ENCODE measurements at places on chromosomes 3 and 15. TPM values are rescaled to one million over a fixed set of nuclear protein-coding genes. Genes with fewer than 3 reads are reported as not detected.
A peak's percentile ranks its signal among the peaks of the same experiment; 100 is the strongest.

The GOLGA6C gene
- not detected for total RNA-seq

The SPTSSB gene
- not detected for total RNA-seq

The A4GNT gene
- total RNA-seq, result not detected

DNA sequence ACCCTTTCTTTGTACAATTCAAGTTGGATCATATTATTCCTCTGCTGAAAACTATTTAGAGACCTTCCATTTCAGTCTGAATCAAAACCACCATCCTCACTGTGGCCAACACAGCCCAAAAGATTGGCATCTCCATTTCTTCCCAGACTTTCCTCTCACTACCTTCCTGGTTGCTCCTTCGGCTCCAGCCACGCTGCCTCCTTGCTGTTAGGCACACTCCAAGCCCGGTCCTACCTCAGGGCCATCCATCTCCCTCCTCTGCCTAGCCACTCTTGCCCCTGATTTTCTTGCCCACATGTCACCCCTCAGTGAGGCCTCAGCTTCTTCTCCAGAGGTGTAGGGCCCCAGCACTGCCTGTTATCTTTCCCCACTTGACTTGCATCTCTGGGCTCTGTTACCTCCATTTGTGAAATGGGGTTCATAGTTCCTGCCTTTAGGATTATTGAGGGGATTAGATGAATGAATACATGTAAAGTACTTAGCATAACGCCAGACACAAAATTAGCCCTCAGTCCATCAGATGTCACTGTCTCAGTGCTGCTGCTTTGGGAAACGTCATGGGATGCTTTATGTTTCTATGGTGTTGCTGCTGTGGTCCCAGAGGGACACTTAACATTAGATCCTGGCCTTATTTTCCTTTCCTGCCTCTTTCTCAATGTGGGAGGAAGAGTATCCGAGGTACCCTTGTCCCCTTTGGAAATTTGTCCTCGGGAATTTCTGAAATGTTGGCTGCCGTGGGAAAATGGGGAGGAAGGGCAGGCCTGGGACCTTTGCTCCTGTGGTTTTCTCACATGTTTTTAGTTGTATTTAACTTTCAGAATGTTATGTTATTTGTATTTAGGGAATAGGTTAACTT is 31.3 kb downstream of the SNRK start:
- DNase-seq, result no peak

GRCh38 chr3:39398700-39399099 is 7.8 kb upstream of the RPSA start:
- DNase-seq, result no peak

- DNase-seq, result no peak
These were observed 147.2 kb downstream of the STAG1 start for GRCh38 chr3:136604961-136605360.

DNA sequence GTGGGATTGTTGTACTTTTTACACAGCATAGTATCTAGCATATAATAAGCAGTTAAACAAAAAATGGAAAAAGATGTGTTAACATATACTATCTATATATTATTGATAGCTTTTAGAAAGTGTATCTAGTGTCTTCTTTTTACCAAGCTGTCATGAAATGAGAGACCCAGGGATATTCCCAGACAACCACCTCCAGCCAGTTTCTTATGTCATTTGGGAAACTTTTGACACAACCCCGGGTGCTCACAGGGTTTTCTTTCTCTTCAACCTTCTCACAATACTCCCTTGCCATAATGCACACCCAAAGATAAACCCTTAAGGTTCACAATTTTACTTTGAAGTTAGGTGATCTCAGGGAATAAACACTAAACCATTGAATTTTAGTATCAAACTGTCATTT is 4.8 kb upstream of the PLA1A start:
- no peak for DNase-seq

DNA sequence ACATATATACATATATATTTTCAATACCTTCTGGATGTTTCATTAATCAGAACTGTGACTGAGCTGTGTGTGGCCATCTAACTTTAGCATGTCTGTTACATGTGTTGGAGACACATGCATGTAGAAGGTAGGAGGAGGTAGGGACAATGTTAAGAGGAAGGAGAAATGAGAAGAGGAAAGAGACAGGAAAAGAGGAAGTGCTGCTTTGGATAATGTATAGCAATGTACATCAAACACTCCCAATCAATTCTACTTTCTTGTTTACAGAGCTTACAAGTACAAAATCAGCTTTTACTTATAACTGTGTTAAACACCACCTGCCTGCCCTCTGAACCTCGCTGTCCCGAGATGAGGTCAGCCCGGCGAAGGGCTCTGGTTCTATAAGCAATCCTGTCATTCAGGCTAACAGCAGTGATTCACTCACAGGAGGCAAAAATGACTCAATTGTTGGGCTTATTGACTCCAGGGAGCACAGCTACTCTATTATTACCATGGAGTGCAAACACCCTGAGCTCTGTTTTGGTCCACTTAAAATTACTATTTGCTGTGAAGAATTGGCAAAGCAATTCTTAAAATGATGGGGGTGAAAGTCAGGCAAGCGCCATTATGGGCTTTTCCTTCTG is 188.9 kb downstream of the MEIS2 start:
- DNase-seq, result no peak

- no peak for DNase-seq
These were observed 1.5 kb upstream of the CNTN6 start for GRCh38 chr3:1091286-1091685.

GRCh38 chr15:45714590-45715488 is 80.0 kb downstream of the SQOR start:
- DNase-seq, result peak; percentile 66
